Hepatic stellate cell (primary cell): ENCODE measurements at places on chromosomes 12 and 14.

DNA sequence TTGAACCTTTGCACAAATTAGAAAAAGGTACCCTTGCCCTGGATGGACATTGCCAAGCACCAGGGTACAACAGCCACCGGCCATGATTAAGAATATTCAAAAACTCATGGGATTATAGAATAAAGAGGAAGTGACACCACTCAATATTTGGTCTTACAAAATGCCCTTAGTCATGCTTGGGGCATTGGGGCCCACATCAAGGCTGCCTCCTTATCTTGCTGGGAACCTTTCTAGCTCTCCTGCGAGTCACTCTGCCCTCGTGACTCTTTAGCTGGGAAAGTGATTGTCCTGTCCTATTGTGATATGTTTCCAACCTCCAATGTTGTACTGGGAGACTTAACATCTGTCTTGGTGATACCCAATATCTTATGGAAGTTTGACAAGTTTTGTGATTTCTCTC, 57.8 kb downstream of the GTF2A1 start:
- no peak for DNase-seq

DNA sequence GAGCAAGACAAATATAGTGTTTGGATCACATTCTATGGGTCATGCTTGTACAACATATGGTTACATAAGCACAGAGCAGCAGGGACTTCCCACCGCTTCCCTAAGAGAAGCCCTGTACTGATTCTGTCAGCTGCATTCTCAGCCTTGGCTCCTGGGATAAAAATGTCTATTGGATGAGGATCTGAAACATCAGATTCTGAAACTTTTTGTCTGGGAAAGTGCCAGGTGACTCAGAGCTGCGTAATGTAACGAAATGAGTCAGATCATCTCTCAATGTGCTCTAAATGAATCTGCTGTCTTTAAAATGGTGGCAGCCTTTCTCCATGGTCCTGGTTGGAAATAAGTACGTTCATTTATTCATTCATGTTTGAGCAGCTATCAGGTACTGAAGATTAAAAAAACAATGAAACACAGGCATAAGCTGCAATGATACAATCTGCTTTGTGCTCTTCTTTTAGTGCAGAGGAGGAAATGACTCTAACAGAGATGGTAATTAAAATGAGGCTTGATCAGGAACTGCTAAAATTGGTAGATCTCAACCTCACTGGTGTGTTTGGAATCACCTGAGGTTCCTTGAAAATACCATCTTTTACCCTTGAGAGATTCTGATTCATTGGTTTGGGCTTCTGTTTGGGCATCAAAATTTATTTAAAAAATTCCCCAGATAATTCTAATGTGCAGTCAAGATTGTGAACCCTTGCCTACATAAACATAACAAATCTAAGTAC, 99.1 kb upstream of the NAP1L1 start:
- DNase-seq: peak; percentile 59

DNA sequence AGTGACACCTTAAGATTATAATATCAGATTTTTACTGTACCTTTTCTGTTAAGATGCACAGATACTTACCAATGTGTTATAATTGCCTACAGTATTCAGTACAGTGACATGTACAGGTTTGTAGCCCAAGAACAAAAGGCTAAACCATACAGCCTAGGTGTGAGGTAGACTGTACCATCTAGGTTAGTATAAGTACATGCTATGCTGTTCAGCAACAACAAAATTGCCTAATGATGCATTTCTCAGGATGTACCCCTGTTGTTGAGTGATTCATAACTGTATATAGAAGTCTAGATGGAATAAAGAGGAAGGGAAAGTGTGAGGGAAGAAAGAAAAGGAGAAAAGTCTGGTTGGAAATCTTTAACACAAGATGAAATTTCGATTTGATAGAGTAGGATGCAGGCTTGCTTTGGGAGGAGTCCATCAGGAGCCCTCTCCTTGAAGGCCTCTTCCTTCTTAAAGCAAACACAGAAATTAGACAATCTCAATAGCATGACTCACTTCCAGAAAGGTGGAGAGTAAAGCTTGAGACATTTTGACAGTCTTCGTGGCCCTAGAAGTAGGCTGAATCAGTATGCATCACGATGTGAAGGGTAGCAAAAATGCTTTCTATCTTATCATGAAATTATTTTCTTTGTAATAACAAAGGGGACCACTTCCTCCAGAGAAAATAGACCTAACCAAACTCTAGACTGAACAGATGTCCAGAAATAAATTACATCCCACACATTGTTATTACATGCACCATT, 191.5 kb downstream of the SYT1 start:
- DNase-seq: peak; percentile 2

DNA sequence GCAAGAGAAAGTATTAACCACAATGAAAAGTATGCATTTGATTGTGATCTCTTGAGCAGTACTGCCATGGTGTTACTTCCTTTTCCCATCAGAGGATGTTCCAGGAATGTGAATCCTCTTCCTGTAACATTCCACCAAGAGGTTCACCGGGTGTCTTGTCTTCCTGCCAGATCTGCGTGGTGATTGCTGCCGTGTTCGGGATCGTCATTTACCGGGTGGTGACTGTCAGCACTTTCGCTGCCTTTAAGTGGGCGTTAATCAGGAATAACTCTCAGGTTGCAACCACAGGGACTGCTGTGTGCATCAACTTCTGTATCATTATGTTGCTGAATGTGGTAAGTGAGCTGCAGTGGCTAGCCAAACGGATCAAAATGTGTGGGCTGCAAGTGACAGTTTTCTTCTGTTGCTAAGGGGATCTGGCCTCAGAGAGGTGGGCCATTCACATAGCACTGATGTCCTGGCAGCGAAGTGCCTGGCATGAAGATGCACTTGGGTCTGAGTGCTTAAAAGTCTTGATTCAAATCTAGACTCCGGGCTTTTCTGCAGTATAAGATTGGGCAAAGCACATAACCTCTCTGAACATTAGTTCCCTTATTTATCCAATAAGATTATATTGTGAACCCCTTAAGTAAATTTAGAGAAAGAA, 123.4 kb downstream of the SLC5A8 start:
- DNase-seq: no peak

GRCh38 chr12:3579446-3580093, 88.6 kb downstream of the PRMT8 start:
- DNase-seq: no peak

DNA sequence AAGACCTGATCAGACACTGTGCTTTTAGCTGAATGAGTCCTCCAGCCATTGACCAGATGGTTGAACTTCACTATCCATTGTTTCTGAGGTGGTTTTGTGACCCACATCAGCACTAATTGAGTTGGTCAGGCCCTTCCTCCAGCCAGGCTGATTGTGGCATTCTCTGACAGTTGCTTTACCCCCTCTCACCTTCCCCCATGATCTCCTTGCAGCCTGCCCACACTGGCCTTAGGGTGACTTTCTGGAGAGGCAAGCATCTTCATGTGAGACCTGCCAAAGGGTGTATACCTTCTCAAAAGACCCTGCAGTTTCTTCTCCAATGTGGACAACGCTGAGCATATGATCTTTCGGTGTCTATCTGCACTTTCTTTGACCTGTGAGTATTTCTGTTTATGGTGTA, 83.9 kb downstream of the GPATCH2L start:
- no peak for DNase-seq

DNA sequence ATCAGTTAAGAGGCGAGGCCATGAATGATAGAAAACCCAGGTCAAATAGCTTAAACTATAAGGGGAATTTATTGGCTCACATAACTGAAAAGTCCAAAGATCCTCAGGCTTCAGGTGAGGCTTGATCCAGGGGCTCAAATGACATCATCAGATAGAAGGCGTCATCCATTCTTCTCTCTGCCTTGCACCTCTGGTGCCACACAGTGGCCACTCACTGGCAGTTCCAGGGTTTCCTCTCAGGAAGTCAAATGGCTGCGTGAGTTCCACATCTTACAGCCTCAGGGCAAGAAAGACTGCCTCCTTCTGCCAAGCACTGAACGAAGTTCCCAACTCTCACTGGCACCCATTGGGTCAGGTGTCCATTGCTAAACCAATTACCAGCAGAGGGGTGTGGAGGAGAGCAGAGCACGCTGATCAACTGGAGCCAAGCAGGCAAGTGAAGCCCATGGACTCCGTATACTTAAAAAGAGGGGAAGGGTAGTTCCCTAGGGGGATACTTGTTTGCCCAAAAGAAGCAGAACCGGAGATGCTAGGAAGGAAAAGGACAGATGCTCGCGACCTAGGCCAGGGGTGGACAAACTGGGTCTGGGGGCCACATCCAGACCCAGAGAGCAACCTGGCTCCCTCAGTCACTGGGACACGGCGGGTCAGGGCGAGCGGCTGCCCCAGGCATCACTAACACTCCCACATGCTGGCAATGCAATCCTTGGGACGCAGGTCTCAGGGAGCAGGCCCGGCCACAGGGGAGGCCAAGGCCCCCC, 69.3 kb downstream of the SERPINA3 start:
- DNase-seq: peak; percentile 75

DNA sequence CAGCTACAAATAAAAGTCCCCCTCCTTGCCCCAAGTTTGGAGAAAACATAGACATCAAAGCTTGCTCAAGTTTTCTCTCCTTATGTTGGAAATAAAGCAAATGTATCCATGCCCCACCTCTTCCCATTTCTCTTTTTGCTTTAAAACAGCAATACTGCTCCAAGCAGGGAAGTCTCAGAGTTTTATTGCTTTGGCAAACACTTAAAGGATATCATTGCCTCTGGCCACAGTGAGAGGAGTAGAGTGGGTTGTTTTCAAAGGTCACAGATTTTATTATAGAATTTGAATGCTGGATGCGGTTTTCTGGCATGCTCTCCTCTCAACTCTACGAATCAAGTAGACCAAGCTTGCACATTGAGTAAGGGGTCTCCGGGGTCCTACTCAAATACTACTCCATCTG, 149.7 kb downstream of the TTC7B start:
- DNase-seq: no peak

DNA sequence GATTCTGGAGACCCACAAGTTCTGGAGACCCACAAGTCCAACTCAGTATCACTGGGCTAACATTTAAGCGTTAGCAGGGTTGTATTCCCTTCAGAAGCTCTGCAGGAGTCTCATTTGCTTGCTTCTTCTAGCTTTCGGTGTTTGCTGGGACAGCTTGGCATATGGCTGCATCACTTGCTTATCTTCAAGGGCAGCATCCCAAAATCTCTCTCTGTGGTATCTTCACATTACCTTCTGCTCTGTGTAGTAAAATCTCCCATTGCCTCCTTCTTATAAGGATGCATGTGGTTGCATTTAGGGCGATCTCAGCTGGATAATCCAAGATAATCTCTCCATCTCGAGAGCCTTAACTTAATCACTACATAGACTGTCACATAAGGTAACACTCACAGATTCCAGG, 7.3 kb upstream of the CNTN1 start:
- DNase-seq: no peak

DNA sequence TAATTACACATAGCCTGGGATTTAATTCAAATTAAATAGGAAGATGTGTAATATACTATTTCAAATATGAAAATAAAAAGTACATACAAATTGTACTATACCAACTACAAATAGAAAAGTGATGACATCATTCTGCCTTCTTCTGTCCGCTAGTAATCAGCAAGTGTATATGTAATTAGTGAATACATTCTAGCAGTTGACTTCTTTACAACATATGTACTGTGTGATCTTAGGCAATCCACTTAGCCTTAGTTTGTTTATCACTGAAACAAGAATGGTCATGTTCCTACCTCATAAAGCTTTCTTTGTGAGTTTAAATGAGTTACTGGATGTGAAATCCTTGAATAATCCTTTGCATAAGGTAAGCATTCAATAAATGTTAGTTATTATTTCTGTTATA, 7.8 kb upstream of the LUM start:
- DNase-seq: no peak

DNA sequence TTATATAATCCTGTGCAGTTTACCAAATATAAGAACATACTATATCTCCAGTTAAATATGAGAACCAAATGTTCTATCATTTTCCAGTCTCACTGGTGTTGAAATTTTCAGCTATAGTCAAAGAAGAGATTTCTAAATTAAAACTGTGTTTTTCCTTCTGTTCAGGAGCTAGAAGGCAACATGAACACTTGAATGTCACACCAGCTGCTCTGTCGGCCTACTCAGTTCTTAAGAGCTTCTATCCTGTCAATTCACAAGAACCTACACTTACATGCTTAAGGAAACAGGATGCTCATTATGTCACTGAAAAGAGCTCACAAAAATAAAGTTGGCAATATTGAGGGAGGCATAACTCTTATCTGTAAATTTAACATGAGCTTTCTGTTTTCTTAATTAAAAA, 43.1 kb downstream of the ATP2B1 start:
- DNase-seq: no peak

GRCh38 chr14:104171895-104172294, 33.5 kb downstream of the KIF26A start:
- no peak for DNase-seq

DNA sequence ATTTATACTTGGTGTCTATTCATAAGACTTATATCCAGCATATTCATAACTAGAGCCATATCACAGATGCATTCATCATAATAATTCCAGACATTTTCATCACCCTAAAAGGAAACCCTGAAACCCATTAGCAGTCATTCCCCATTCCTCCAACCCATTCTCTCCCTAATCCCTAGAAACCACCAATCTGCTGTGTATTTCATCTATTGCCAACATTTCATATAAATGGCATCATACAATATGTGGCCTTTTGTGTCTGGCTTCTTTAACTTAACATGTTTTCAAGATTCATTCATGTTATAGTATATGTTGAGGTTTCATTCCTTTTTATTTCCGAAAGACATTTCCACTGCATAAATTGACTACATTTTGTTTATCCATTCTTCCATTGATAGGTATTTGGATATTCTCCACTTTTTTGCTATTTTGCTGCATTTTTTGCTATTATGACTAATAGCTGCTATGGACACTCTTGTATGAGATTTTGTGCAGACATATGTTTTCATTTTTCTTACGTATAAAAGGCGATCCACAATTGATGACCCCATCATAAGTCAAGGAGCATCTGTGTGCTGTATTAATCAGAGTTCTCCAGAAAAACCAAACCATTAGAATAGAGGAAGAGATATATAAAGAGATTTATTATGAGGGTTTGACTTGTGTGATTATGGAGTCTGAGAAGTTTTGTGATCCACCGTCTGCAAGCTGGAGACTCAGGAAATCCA, 5.1 kb upstream of the OAS2 start:
- DNase-seq: no peak

DNA sequence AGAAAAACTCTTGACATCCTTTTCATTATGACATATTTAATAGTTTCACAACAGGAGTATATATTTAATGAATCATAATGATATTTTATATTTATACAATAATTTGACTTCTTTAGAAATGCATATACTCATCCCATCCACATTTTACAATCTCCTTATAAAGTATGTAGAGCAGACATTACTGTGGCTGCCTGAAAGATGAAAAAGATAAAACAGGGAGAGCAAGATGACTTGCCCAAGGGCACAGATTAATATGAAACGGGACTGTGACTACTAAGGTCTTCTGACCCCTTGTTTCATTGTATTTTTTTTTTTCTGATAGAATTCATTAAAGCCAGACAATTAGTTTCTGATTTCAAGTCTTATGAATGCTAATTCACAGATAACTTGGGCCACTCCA, 293.6 kb downstream of the SOX5 start:
- DNase-seq: no peak

- no peak for DNase-seq
Measured at GRCh38 chr12:114245555-114245954, 160.4 kb downstream of the TBX5 start.

- no peak for DNase-seq
Measured at GRCh38 chr14:97029800-97030199, 232.6 kb downstream of the VRK1 start.
